GM12878 (cell line): ENCODE measurements at places on chromosomes 4 and X. TPM values are rescaled to one million over a fixed set of nuclear protein-coding genes. Genes with fewer than 3 reads are reported as not detected.

- no peak for DNase-seq
Measured at GRCh38 chr4:48634688-48635308, 144.7 kb downstream of the ZAR1 start.

DNA sequence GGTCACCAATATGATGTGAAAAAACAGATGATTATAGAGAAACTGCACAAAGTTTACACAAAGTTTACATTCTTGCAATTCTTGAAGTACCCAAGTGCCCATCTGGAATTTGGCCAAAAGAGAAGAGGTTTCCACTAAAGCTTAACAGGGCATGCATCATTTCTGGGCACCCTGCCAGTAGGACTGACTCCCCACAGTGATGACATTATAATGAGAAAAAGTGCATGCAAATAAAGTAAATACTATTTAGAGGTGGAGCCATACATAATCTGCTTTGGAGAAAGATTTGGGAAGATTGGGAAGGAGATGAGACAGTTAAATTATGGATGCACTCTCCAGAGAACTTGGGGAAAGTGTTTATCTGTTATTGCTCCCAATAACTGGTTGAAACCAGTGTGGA is 93.7 kb upstream of the TRPC3 start:
- DNase-seq = no peak

GRCh38 chrX:48942895-48943294 is 14.5 kb downstream of the OTUD5 start:
- no peak for DNase-seq

Gene GATA1
- polyA plus RNA-seq = not detected in 2 replicates

DNA sequence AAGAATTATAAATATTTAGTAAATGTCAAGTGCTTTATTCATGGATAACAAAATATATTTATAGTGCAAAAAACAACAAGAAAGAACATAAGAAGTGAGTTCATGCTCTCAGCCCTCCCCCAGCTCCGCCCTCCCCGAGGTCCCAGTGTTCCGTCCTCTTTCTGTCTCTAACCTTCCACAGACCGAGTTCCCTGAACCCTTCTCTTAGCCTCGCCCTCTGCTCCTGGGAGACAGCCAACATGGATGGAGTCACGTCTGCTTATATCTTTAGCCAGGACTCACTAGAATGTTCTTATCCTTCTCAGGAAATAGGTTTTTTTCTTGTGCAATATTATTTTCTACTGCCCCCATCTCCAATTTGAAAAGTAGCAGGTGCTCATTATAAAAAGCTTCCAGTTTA is 40.1 kb upstream of the HELT start:
- no peak for DNase-seq

Gene CYSLTR1
- 18.7 and 20.5 TPM in 2 replicates for polyA plus RNA-seq

Gene PRSS12
- 0.16 TPM in 1 of 2 replicates, not detected in the other for polyA plus RNA-seq

- DNase-seq = peak; percentile 55
Measured at GRCh38 chrX:97398030-97398551, 514.4 kb downstream of the RPA4 start.

GRCh38 chr4:24053934-24054333 is 164.1 kb upstream of the PPARGC1A start:
- DNase-seq = no peak

Gene TRPC5OS
- 0.13 TPM in 1 of 2 replicates, not detected in the other for polyA plus RNA-seq

GRCh38 chr4:9781343-9782135 is at the start of gene DRD5:
DRD5 (plus strand) TSS chr4:9781634; CDS start chr4:9782030, 396 bp downstream.
- DNase-seq = no peak

- DNase-seq = no peak
Measured at GRCh38 chr4:105624530-105624929, 72.1 kb downstream of the ARHGEF38 start.

DNA sequence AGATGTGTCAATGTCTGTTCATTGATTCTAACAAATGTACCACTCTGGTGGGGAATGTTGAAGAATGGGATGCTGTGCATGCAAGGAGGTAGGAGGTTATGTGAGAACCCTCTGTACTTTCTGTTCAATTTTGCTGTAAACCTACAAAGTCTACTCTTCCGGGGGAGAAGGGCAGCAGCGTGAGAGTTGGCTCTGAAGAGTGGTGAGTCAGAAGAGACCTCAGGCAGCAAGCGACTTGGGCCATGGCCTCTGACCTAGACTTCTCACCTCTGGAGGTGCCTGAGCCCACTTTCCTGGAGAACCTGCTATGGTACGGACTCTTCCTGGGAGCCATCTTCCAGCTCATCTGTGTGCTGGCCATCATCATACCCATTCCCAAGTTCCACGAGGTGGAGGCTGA is 26.7 kb downstream of the MANBA start:
- no peak for DNase-seq

GRCh38 chrX:45743081-45743533 is 542.4 kb upstream of the DIPK2B start:
- DNase-seq = no peak

- DNase-seq = no peak
Measured at GRCh38 chr4:100070868-100071267, 119.4 kb downstream of the DDIT4L start.

DNA sequence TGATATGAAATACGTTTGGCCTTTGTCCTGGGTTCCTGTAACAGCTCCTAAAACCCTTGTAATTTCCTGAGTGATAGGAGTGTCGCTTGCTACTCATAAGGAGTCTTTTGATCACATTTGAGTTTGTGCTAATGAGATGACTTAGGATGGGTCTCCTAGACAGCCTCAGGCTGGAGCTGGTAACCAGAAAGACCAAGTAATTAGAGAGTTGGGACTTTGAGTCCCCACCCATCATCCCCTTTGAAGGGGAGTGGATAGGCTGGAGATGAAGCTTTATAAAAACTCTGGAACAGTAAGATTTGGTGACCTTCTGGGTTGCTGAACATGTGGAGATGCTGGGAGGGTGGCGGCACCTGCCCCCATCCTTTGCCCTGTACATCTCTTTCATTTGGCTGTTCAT is 2.9 kb downstream of the SEC24B start:
- no peak for DNase-seq

DNA sequence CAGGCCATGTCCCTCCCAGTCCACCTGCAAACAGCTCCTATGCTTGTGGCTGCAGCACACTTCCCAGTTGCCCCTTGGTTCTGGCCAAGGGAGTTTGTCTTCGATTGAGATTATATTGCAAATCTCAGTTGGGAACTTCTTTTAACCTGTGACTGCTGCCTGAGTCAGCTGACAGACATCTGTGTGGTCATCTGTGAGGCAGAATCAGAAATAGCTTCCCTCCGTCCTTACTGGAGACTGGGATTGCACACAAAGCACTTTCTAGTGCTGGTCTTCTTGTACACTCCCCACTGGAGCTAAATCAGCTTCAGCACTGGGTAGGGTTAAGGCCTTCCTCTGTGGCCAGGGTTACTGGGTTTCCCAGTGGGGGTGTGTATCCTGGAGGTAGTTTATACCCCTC is 34.3 kb downstream of the ZNF330 start:
- no peak for DNase-seq

DNA sequence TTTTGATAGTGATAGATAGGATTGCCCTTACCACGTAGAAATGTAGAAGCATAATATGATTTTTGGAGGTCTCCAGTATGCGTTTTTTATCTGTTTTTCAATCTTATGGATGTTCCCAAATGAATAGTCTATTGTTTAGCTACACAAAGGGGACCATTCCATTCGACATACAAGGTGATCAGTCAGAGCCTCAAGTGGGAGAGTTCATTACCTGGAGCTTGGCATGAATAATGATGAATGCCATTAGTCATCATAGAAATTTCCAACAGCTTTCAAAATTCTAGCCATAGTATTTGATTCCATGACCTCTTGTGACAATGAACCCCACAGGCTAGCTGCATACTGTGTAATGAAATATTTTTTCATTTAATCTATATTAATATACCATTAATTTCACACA is 123.6 kb downstream of the PDHA2 start:
- DNase-seq = no peak

DNA sequence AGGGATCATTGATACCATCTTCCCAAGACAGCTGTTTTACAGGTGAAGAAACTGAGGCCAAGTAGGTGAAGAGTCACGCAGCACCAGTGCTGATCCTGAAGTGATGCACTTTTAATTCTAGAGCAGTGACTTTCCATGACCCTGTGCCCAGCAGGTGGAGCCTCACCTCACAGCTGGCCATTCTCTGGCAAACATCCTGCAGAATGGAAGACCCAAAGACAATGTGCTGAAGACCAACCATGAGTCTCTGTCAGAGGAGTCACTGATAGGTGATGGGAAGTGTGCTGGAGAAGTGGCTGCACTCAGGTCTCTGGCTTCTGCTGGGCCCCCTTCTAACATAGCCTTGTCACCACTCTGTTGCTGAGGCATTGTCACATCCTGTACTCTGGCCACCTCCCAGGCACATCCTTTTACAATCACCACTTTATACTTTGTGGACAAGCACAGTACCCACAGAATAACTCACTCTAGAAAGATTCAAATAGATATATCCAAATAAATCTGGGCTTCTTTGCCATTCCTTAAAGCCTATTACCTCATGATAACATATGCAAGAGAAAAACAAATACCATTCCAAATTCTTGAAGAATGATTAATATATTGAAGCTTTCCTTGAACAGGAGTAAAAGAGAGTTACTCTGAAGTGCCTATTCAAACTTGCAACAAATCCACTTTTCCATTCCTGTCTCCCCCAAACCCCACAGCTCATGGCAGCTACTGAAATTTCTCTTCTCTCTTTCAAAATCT is 64.1 kb upstream of the SCOC start:
- DNase-seq = no peak

GRCh38 chrX:44904542-44905115 is 31.6 kb downstream of the KDM6A start:
- DNase-seq = no peak

Gene AADAT
- not detected in 2 replicates for polyA plus RNA-seq
